ENCODE measurements at places on chromosomes 4 and X. TPM values are rescaled to one million over a fixed set of nuclear protein-coding genes. Genes with fewer than 3 reads are reported as not detected.

- no peak for DNase-seq
These were observed 11.2 kb upstream of the SCRG1 start for GRCh38 chr4:173410079-173410478.

DNA sequence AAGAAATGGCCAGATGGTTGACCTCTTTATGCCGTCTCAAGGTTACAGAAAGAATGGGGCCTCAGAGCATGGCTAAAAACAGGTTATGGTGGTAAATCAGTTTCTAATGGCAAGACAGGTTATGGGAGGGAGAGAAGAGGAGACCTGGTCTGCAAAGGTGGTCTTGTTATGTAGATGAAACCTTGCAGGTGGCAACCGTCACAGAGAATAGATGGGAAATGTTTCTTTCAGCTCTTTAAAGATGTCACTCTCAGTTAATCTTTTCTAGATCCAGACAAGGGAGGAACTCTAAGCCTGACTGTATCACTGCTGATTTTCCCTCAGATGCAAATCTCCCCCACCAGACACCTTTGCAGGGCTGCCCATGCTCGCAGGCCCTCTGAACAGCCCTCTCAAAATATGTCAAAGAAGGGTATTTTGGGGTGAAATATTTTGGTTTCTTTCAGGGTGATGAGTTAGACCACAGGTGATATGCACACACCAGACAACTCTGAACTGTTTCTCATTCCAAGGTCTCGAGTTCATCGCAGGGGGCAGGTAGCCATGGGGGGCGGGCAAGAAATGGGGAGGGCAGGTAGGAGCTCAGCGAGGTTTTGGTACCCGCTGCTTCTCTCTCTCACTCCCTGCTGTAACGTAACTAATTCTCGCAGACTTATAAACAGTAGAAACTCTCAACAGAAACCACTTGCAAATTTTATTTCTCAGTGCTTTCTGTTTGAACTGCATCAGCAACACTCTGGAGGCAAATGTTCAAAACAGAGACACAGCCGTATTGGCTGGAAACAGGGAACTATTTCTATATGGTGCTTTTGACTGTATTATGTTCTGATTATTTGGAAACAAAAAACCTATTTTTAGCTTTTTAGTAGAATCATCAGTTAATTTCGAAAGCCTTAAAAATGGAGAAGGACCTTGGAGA lies 32.4 kb downstream of the CASP3 start:
- no peak for DNase-seq

DNA sequence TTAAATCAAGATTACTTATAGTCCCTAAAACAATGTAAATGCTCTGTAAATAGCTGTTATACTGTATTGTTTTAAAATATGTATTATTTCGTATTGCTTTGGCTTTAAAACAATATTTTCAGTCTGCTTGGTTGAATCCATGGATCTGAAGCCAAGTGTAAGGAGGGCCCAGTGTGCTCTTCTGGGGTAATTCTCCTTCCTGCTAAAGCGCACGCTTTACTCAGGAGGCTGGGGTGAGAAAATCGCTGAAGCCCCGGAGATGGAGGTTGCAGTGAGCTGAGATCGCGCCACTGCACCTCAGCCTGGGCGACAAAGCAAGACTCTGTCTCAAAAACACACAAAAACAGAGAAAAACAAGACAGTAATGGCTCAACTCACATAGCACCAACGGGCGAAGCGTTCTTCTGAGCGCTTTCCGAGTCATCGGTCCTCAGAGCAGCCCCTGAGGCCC lies 391 bp upstream of the IDUA start:
- DNase-seq = no peak

- no peak for DNase-seq
These were observed 73.3 kb downstream of the SOX3 start for GRCh38 chrX:140431521-140431920.

GRCh38 chrX:54089191-54089590 lies 44.9 kb upstream of the PHF8 start:
- no peak for DNase-seq

NDNF gene
- 326 TPM for polyA plus RNA-seq

PDGFRA gene
- 132 TPM for polyA plus RNA-seq

PFKFB1 gene
- 0.27 TPM for polyA plus RNA-seq

DNA sequence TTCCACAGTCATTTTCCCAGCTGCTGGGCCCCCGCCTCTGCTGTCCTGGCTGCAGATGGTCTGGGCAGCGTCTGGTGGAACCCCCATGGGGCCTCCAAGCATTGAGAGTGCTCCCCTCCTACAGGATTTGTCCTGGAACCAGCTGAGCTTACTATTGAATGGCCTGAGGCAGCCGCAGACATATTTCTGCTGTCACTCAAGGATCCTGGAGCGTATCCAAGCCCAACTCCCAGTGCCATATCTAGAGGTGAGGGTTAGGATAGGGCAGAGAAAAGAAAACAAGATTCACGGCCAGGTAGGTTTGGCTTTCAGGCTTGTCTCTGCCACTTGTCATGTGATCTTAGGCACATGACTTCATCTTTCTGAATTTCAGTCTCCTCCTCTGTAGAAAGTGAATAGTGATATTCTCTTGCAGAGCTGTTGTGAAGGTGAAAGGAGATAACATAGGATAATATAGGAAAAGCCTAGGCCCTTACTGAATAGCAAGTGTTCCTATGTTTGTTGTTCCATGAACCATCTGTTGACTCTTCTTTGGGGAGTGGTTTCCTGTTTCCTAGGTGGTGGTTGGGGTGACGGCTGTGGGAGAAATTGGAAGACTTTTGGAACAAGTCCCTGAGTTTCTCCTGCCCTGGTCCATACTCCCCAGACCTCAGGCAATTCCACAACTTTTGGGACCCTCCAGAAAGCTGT lies 52.3 kb downstream of the SEPSECS start:
- no peak for DNase-seq

ZNF732 gene
- 3.0 TPM for polyA plus RNA-seq

DNA sequence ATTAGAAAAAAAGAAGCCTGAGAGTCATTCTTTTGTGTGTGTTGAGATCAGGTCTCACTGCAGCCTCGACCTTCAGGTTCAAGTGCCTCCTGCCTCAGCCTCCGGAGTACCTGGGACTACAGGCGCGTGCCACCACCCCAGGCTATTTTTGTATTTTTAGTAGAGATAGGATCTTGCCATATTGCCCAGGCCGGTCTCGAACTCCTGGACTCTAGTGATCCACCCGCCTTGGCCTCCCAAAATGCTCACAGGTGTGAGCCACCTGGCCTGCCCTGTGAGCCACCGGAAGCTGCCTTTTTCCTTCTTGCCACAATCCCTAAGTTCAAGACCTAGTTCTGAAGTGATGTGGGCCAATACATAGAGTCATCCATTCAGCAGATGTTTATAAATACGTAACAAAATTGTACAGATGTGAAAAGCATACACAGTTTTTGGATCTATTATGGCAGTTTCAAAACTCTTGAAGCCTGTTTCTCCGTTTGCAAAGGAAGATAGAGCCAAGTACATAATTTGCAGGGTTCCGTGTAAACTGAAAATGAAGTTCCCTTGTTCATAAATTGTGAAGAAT lies 536 bp upstream of the CTSO start:
- no peak for DNase-seq

DNA sequence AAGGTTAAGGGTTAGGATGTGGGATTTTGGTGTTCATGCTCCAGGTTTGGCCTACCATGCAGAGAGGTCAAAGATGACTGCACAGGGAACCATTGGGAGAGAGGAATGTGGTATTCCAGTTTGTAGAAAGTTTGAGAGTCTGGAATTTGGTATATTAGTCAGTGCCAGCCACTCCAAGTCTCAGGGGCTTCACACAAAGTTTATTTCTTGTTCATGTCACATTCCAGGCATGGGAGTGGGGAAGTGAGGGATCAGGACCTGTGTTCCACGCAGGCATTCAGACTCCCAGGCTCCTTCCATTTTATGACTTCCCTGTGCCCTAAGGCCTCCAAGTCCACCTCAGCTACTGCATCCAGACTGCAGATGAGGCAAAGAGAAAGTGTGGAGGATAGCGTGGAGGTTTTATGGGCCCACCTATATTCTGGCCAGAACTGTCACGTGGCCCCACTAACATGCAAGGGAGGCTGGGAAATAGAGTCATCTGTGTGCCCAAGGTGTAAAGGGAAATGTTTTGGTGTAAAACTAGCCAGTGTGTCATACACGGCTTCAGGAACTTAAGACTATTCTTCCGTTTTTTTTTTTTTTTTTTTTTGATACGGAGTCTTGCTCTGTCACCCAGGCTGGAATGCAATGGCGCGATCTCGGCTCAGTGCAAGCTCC lies 140.6 kb upstream of the SCML1 start:
- no peak for DNase-seq

DNA sequence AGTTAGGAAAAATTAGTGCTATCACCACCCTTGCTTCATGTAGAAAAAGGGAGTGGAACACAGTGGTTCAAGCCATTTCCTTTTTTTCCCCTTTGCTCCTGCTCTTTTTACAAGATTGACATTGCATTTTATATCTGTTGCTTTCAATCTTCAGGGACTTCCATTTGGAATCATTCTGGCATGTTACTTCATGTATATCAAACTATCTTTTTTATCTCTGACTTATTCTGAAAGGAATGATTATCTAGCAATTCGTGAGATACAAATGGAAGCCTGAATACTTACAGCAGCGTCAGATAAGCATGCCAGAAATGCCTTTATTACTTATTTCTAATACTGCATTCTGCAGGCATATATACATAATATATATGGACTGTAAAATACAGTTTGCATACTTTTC lies 20.4 kb downstream of the ADGRL3 start:
- no peak for DNase-seq

CITED1 gene
- 15.0 TPM for polyA plus RNA-seq

DNA sequence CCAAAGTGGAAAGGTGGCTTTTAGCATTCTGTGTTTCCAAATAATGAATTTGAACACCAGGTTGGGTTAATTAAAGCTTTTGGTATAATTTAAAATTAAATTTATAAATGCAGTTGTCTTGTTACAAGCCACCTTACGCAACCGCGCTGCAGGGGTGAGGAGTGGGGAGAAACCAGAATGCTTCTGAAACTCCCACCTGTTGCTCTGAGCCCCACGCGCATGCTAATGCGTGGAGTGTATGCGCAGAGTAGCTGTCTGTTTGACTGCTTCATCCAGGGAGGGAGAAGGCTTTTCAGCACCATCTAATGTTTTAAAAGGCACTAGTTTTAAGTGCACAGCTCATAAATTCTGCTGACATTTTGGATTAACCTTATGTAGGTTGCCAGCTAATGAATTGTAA lies 12.5 kb downstream of the OGT start:
- no peak for DNase-seq

DNA sequence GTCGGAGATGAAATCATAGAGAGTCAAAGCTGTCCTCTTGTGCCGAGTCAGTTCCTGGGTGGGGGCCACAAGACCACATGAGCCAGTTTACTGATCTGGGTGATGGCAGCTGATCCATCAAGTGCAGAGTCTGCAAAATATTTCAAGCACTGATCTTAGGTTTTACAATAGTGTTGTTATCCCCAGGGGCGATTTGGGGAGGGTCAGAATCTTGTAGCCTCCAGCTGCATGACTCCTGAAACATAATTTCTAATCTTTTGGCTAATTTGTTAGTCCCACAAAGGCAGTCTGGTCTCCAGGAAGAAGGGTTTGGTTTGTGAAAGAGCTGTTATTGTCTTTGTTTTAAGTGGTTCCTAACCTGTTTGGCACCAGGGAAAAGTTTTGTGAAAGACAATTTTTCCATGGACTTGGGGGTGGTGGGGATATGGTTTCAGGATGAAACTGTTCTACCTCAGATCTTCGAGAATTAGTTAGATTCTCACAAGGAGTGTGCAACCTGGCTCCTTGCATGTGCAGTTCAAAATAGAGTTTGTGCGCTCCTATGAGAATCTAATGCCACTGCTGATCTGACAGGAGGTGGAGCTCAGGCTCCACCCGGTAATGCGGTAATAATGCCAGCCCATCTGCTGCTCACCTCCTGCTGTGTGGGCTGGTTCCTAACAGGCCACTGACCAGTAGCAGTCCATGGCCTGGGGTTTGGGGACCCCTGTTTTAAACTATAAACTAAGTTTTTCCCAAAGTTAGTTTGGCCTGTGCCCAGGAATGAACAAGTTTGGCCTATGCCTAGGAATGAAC lies 29.2 kb downstream of the METAP1 start:
- DNase-seq = no peak

DCAF12L2 gene
- 1.9 TPM for polyA plus RNA-seq

DNA sequence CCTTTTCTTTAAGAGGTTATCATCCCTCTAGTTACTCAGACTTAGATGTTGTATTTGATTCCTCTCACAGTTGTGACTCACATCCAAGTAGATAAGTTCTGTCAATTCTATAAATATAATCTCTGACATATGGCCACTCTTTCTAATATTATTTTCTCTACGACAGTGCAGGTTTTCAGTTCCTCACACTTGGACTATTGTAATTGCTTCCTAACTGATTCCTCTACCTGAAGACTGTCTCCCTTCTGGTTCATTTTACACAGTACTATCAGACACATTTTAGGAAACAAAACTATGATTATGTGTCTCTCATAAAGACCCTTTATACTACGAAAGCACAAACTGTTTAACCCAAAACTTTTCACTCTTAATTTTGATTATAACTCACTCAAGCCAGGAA lies 31.3 kb upstream of the GNRHR start:
- DNase-seq = no peak

- DNase-seq = no peak
These were observed 238.7 kb downstream of the GASK1B start for GRCh38 chr4:157934151-157934550.

PRKX gene
- polyA plus RNA-seq = 13.1 TPM

DNA sequence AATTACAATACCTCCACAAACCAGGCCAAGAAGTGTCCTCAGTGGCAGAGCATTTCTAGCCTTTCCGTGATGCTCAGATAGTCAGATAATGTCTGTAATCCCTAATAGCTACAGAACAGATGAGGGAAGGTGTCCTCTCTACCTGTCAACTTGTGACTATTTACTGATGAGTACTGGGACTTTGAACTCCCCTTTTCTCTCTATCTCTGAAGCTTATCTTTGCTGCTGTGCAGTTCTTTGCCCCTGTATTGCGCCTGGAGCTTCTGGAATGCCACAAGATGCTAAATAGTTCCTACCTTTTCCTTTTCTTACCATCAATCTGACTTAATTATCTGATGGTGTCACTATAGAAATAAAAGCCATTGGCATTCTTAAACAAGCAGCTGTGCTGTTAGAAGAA lies 30.5 kb downstream of the FGF2 start:
- no peak for DNase-seq

DNA sequence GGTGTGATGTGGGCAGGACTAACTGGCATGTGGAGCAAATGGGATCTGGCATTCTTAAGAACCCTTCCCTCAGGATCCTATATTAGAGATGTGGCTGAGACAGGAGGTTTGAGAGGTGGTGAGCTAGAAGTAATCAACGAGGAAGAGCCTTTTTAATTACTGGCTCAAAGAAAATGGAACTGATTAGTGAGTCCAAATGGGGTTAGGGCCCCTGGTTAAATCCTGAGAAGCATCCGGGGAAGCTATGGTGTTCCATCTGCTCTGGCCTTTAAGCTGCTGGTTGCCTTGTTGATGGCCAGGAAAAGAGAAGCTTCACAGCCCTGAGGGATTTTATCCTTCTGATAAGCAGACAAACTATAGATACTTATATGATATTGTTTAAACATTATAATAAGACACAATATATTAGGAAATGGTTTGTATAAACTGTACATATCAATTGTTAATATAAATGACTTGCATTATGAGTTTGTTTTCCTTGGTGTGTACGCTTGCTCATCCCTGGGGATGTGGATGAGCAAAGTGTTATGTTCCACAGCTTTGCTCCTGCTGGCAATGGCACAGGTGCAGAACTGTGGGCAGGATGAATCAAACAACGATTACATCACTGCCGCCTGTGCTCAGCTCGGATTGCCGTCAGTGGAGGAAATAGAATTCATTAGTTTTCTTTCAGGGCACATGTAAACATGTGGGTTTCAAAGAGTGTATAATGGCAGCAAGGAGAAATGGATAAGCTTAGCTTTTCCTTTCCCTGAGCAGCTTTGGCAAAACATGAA lies 328.6 kb upstream of the ARX start:
- DNase-seq = no peak

ADH1A gene
- 0.56 TPM for polyA plus RNA-seq

Measured in left renal pelvis (tissue), 4 donors.